ENCODE measurements at places on chromosomes 16 and 17.

DNA sequence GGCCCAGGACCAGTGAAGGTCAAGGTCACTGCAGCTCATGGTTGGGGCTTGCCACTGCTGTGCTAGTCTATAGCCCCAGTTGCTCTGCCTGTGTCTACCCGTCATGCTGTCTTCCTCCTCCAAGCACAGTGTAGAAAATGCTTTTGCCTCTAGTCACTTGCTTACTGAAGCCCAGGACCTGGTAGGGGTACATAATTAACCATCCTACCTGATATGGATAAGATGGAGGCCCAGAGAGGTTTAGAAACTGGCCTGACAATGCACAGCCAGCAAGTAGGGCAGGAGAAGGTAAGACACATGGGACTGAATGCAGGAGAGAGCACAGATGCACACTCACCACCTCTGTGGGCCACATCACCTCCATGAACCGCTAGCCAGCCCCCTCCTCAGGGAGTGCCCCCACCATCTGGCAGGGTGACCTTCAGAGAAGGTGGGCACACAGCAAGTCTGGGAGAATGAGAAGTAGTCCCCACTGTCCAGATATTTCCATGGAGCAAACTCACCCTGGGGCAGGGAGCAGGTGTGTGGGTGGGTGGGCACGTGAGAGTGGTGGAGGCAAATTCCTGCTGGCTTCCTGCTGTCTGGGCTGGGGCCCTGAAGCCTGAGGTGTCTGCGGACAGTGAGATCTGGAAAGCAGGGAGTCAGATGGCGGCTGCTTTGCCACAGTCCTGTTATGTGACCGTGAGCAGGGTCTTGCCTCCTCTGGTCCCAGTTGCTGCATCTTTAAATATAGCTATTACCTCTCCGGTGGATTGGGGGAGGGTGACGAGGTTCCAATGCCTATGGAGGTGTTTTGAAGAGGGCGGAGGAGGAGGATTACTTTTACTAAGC lies 1.0 kb downstream of the CX3CL1 start:
- no peak for DNase-seq

DNA sequence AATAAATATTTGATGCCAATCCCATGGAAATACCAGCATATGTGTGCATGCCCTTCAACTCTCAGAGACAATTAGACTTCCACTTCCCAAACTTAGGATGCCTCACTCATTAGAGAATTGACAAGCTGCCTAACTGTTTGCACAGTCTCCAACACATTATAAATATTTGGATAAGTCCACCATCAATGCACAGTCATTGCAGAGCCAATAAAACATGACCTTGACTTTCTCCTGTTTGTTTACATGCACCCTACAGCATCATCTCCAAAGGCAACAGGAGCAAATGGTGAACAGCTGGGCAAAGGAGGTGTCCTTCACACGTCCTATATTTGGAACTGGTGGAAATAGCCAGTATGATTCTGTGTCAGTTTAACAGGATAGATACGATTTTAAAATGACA lies 804.4 kb upstream of the RBFOX1 start:
- no peak for DNase-seq

DNA sequence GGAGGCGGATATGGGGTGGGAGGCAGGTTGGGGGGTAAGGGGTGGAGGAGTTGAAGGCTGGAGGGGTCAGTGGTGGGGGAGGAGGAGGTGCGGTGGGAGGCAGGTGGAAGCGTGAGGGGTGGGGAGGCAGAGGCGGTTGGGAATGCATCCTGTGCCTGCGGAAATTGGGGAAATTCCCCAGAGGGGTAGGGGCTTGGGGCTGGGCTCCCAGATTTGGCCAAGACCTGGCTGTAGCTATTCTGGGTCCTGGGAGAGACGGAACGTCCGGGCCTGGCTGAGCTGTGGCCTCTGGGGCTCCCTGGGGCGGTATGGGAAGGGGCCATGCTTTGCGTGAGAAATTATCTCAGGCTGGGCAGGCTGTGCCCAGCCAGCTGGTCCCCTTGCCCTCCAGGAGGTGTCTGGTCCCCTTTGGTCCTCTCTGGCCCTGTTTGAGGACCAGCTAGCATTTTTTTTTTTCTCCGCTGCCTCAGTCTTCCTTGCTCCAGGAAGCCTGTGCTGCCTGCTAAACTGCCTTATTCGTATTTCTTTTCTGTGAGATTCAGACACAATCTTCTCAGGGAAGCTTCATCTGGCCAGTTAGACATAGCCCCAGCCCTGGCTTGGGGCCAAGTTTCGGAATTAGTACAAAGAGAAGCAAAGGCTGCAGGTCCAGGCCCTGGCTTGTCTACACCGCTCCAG lies 7.3 kb upstream of the TRPV2 start:
- DNase-seq: no peak

DNA sequence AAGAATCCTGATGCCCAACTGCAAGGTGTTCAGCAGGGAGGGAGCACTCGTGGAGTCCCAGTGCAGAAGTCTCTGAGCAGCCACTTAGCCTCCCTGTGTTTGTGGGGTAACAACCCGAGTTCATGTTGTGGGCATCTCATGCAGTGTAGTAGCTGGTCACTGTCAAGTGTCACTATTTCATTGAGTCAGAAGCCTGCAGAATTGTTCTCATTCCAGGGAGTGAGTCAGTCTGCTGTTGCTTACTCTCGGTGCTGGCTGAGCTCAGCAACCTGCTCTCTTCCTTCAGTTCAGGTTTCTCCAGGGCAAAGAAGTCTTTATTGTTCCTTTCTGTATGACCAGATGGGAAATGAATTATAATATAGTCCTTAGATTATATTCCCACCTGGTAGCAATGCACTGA lies 24.1 kb downstream of the HMOX2 start:
- DNase-seq: no peak

- no peak for DNase-seq
Observed at GRCh38 chr17:51091635-51092034, 29.0 kb downstream of the SPAG9 start.

DNA sequence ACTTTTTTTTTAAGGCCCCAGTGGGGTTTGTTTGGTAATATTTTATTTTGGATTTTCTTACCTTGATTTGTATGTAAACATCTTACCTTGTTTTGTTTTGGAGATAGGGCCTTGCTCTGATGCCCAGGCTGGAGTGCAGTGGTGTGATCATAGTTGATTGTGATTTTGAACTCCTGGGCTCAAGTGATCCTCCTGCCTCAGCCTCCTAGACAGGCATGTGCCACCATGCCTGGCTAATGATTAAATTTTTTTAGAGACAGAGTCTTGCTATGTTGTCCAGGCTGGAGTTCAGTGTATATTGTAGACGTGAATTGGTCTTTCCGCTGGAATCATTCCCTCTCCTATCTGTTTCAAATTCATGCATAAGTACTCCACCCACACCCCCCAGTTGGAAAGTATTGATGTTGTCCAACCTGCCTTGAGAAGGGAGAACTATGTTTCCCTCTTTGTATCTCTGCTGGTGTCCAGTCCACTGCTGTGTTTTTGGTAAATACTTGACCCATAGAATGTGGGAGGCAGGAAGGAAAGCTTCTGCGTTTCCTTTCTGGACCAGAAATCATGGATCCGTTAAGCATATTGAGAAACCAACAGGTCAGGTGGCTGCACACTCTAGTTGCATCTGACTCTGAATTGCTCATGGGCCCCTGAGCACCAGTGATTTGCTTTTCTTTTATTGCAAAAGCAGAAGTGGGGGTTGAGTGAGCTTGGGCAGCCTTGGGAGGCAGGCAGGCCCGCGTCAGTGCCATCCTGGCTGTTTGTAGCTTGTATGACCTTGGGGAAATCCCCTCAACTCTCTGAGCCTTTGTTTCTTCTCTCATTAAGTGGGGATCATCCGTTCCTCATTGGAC lies 25.0 kb downstream of the RMI2 start:
- DNase-seq: no peak

Data from left renal cortex interstitium (tissue), 4 donors.